ENCODE measurements at places on chromosomes 3 and 15.

DNA sequence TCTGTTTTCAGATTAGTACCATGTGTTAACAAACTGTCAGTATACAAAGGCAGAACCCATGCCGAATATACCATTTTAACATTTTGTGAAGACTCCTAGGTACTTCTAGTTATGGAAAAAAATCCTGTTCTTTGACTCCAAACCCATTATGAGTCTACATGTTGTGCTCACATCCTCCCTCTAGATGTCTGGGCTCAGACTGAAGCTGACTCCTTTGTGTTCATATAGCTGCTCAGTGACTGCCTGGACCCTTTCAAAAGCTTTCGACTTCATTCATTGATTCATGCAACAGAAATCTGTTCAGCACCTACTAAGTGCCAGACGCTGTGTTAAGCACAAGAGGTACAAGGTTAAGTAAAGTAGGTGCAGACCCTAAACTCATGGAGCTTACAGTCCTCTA, 60.5 kb downstream of the MEGF11 start:
- no peak for DNase-seq

- no peak for DNase-seq
Measured at GRCh38 chr3:64900156-64900555, 212.4 kb upstream of the ADAMTS9 start.

DNA sequence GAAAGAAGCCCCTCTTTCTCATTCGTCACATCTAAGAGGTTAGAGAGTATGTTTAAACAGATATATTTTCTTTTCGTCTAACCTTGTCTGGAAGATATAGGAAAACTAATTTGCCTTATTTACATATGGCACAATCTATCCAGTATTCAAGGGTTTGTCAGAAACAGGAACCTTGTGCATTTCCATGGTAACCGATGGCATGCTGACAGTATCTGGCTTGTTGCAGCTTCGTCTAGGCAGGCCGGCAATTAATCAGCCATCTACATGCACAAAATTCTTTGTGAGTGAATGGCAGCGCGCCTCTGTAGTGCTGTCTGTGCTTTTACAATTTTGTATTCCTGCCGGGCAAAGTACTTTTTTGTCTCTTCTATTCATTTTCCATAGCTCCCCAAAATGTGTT, 294.0 kb upstream of the SOX2 start:
- peak; percentile 36 for DNase-seq

GRCh38 chr3:48435774-48436476, 4.0 kb downstream of the CCDC51 start:
- DNase-seq = peak; percentile 66

DNA sequence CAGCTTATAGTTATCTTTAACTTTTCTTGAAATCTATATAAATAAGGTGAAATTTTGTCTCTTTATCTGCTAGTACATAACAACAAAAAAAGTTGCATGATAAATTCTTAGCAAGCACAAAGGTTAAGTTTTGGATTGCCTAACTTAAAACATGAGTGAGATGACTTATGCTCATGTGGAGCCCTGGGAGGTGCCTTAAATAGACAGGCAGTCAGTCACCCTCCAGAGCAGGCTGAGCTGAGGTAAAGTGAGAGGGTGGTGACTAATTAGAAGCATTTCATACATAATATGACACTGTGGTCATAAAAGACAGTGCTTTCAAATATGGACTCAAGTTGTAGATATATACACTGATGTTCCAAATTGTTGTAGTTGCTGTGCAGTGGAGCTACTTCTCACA, 14.6 kb upstream of the MME start:
- peak; percentile 67 for DNase-seq
